Fibroblast of skin of scalp (primary cell): ENCODE measurements at places on chromosomes 11 and 22.
A peak's percentile ranks its signal among the peaks of the same experiment; 100 is the strongest.

- DNase-seq: peak; percentile 85
Measured at GRCh38 chr11:57424792-57425564, 1.9 kb downstream of the SLC43A3 start.

DNA sequence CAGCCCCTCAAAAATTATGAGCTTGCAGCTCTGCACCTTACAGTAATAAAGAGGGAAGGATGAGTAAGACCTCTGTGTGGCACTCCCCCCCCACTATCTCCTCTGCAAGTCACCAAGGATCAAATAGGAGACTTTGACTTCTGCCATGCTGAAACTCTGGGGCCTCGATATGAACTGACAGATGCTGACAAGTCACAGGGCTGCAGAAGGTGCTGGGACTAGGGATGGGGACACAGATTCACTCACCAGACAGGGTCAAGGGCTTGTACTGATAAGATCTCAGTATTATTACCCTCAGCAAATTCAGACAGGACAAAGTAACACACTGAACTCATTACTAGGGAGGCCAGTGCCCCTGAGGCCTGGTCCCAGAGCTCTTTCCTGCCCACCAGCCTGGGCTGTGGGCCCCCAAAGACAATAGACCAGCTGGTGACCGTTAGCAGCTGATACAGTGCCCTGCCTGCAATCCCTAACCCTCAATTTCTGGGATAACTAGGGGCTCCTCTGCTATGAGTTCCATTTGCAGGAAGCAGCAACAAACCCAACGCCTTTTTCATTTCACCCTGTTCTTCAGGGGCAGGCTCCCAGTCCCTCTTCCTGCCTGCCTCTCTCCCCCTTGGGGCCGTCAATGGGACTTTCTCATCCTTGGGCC, 20.1 kb downstream of the TMPRSS13 start:
- DNase-seq: no peak

DNA sequence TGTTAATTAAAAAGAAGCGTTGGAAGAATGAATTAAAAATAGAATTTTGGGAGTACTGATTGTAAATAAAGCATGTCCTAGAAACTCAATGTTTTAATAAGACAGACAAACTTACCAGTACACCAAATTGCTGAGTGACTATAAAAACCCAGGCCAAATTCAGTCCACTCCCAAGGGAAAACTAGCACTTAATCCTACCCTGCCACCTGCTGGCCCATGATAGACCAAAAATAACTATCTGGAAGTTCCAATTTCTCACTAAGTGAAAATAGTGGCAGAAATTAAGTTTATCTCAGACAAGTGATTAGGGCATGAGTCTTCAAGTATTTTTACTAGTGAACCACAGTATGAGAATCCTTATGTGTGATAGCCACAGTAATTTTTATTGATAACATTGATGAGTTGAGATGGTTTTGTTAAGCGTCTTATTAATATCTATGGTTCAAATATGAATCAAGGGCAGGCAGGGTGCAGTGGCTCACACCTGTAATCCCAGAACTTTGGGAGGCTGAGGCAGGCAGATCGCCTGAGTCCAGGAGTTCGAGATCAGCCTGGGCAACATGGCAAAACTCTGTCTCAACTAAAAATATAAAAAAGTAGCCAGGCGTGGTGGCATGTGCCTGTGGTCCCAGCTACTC, 9.8 kb upstream of the DDX10 start:
- DNase-seq: peak; percentile 58

- no peak for DNase-seq
Measured at GRCh38 chr11:82191695-82192094, 542.0 kb downstream of the FAM181B start.

- no peak for DNase-seq
Measured at GRCh38 chr11:115955803-115956202, 451.6 kb upstream of the CADM1 start.

GRCh38 chr11:115896084-115896483, 391.9 kb upstream of the CADM1 start:
- DNase-seq: no peak

DNA sequence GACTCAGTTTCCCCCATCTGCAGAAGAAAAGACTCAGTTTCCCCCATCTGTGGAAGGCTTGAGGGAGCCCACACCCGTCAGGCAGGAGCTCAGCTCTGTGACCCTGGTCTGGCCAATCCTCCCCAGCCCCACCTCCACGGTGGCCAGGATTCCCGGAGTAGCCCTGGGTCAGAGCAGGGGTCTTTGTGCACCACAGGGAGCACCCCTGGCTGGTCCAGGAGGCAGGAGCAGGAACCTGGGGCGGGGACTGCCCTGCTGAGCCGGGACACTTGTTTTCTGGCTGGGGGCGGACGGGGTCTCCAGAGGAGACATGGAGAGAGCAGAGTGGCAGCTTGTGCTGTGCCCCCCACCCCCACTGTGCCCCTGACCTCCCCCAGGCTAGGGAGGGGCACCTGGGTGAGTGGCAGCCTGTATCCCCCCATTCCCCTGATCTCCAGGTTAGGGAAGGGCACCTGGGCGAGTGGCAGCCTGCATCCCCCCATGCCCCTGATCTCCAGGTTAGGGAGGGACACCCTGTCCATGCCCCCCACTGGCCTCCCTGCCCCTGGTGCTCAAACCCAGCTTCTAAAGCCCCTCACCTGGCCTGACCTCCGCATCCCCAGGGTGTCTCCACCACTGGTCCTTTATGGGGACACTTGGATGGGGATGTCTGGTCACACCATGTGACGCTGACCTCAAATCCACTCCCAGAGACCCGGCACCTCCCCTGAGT, 18.8 kb downstream of the IL17REL start:
- no peak for DNase-seq

DNA sequence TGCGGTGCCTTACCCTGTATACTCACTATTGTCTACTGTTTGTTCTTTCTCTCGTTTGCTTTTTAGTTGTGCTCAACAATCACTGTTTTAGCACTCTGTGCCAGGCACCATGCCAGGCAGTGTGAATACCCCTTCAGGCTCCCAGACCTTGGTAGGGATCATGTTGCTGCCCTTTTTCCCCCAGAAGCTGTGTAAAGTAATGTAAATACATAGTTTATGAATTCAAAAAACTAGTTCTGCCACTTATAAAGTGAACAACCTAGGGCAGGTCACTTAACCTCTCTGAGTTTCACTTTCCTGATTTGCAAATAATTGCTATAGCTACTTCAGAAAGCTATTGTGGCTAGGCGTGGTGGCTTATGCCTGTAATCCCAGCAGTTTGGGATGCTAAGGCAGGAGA, 81.0 kb upstream of the CTSC start:
- no peak for DNase-seq

DNA sequence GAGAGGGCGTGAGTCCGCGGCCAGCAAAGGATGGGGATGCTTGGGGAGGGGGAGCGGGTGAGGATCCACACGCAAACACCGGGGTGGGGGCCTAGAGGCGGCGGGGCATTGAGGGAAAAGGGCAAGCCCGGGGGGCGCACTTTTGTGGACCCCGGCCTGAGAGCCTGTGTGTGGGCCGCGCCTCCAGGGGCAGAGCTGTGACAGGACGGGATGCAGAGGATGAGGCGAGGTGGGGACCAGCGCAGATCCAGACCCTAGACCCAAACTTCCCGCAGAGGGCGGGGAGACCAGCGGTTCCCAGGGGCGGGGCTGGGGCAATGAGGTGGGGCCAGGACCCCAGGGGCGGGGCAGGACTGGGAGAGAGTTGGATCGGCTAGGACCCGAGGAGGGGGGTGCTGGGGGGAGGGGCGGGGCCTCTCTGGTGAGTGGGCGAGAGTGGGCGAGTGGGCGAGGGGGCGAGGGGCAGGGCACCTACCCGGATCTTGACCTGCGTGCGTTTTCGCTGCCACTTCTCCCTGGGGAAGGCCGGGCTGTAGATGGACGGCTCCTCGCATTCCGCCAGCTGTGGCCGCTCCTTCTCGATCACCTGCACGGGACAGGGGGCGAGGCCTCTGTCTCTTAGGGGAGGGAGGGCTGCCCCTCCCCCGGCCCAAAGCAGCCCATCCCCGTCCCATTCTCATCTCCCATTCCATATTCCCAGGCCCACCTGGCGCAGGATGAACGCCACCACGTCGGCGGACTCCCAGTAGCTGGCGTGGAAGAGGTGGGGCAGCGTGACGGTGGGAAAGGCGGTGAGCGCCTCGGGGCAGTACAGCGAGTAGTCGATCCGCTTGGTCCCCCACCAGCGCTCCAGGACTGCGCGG, 10.6 kb downstream of the PITPNM1 start:
- no peak for DNase-seq

GRCh38 chr11:48073031-48073861, 92.9 kb downstream of the PTPRJ start:
- no peak for DNase-seq

DNA sequence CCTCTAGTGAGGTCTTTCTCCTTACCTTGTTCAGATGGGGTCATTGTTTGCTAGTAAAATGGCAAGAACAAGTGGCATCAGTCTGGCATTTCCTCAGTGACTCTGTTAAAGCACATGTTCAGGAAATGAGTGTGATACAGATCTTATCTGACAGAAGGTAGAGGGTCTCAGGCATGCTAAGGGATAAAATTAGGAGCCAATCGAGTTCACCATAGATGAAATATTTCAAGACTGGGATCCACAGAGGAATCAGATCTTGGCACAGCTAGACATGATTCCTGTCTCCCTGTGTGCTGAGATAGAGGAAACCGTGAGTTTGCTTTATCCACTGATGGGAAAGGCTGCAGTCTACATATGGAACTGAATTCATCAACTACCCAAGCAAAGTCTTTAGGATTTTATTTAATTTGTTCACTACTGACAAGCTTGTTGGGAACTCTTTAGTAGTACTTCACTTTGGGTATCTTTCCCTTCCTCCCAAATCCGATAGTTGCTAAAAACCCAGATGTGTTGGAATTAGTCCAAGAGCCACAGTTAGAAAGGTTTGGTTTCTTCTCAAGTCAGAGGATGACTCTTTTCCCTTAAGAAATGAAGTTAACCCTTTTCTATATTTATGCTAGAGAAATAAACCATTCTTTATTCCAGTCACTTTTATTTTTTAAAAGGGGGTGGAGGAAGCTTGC, 18.4 kb downstream of the FAM118B start:
- peak; percentile 6 for DNase-seq

DNA sequence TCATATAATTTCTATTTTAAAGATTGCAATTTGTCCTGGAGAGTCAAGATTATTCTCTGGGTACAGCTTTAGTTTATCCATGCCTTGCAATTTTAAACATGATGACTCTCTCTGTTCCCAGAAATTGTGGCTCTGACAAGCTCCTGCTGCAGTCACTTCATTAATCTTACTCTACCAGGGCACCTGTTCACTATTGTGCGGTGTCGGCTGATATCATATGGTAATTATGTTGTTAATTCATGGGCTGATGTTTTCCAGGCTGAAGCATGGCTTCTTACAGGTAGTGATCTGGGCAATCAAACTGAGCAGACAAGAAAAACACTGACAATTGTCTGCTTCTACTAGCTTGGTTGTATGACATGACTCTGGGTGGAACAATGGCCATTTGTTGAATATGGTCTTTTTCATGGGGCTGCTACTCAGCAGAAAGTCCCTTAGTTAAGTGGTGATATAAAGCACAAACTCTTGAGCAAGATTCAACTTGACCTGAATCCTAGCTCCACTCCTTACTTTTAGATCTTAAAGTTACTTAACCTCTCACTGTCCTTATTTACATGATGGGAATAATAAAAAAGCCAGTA, 230.7 kb downstream of the FAT3 start:
- DNase-seq: no peak

GRCh38 chr11:88454881-88455280, 117.3 kb upstream of the CTSC start:
- no peak for DNase-seq

DNA sequence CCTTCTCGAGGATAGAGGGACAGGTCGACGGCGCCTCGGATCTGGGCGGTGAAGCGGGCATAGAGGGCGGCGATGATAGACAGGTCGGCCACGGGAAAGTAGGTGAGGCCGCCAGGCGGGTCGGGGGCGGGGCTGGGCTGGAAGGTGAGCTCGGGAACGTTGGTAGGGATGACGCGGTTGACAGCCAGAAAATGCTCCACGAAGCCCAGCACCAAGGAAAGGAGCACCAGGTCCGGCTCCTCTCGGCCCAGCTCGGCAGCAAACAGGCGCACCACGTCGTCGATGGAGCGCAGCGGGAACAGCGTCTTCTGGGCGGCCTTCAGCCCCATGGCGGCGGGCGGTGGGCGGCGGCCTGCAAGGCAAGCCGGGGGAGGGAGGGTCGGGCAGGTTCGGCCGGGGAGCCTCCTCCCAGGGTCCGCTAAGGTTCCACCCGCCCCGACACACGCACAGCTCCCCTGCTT, 540 bp downstream of the MEN1 start:
- no peak for DNase-seq

DNA sequence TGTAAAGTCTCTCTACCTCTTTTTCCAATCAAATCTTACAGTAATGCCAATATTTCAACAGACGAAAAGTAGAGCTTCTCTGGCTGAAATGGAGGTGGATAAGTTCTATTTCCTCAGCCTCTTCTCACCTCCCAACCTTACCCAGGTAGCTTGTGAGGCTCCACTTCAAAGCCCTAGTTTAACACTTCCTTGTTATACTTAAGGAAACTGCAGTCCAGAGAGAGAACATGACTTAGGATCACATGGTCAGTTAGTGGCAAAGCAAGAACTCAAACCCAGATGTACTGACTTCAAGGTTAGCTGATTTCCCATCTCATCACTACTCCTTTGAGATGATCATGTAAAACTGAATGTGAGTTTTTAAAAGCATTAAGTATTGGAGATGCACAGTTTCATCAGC, 32.5 kb downstream of the PAK1 start:
- no peak for DNase-seq

GRCh38 chr22:39868741-39869140, 24.8 kb downstream of the ENTHD1 start:
- DNase-seq: no peak

GRCh38 chr11:19577976-19578619, 134.5 kb upstream of the NAV2 start:
- peak; percentile 91 for DNase-seq

- DNase-seq: no peak
Measured at GRCh38 chr11:18769802-18770456, 21.7 kb downstream of the PTPN5 start.

GRCh38 chr11:10701982-10702381, 8.4 kb upstream of the IRAG1 start:
- DNase-seq: no peak

GRCh38 chr11:113505046-113505445, 29.8 kb upstream of the DRD2 start:
- no peak for DNase-seq

DNA sequence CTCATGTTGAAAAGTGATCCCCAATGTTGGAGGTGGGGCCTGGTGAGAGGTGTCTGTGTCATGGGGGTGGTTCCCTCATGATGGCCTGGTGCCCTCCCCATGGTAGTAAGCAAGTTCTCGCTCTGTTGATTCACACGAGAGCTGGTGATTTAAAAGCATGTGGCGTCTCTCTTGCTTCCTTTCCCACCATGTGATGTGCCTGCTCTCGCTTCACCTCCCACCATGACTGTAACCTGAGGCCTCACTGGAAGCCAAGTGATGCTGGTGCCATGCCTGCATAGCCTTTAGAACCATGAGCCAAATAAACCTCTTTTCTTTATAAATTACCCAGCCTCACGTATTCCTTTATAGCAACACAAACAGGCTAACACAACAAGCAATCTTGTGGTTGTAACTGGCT, 52.4 kb downstream of the VSIG10L2 start:
- no peak for DNase-seq

DNA sequence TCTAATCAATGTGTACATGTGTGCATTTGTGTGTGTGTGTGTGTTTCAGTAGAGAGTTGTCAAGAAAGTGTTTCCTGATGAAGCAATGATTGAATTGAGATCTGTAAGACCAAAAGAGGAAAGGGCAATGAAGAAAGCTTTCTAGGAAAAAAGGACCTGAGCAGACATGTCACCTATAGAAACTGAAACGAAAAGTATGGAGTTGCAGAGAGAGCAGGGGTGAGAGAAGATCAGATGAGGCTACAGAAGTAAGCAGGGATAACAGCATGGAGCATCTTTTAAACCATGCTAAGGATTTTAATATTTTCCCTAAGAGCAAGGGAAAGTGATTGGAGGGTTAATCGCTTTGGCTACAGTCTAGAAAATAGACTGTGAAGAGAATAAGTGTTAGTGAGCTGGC, 1459.4 kb upstream of the TENM4 start:
- no peak for DNase-seq
